ENCODE measurements at places on chromosomes 6 and 20.

DNA sequence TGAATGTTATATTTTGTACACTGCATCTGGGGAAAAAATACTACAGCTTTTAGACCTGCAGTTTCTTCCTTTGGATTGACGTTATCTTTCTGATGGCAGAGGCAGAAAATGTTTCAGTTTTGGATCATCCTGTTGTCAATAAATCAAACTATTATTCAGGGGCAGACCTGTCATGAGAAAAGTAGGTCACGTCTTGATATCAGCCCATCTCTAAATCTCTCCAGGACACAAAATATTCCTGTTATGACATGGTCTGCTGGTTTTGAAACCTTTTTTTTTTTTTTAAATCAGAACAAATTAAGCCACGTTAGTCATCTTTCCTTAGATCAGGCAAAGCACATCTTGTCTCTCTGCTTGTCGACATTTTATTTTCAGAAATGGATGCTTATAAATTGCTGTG lies 24.0 kb downstream of the IL20RA start:
- DNase-seq: no peak

GRCh38 chr6:7727086-7727945 lies 1.4 kb downstream of the BMP6 start:
- DNase-seq: peak; percentile 77

DNA sequence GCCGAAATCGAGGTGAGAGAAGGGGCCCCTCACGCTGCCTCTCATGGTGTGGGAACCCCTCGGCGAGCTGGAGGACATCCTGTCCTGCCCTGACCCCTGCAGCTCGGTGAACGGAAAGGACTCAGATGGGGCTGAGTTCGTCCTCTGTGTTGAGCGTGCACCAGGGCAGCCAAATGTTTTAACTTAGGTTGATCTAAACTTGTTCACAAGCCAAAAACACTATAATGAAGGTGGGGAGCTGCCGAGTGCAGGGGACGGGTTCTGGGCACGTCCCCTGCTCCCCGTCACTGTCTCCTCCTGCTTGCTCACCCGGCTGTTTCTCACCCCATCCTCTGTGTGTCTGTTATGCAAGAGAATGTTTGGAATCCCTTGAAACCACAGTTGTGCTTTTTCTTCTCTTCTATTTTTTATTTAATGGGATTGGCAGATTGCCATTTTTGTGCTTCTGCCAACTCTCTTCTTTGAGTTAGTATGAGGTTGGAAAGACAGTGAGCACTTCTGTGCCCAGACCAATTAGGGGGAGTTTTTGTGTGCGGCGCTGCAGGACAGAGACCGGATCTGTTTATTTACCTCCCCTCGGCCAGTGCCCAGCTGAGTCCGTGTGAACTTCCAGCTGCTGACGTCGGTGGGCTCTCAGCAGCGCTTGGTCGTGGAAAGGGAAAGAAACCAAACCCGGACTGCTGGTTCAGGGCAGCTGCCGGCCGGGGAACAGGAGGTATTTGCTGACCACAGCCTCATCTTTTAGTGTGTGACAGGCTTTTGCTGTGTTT lies 158.1 kb downstream of the DTNBP1 start:
- peak; percentile 76 for DNase-seq

DNA sequence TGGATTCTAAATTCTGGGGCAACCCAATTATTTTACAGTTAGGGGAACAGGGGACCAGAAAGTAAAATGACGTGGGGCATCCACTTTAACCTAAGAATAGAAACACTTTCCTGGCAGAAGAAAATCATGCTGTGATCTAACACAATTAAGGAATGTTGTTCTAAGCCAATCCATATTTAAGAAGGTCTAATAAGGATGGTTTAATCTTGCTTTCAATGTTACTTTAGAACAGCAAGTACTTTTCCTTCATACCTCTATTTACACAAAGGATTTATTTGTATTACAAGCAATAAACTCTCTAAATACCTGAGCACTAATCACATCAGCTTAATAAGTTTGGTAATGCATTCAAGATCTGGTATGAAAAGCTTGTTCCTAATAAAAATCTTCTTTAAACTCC lies 32.4 kb downstream of the SLC2A12 start:
- DNase-seq: no peak

GRCh38 chr6:9646342-9647070 lies 768.4 kb downstream of the TFAP2A start:
- no peak for DNase-seq

DNA sequence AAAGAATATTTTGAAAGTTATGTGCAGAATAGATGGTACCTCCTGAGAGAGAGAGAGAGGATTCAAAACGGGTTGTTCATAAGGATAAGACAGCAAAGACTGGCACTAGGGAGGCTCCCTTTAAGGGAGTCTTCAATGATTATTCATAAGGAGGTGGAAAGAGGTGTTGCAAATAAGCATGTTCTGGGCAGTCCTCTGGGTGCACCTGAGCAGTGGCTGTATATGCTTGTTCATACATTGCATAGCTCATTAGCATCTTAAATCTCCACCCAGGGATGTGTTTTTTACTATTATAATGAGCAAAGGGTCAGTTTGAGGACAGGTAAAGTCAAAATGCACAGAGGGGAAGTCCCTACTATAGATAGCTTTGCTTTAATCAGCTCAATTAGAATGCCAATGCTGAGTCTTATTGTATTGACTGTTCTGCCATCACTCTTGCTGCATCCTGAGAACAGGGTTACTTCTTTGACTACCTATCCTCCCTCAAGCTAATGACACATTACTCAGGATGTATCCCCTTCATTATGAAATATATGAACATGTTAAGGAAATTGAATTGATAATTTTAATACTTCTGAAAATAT lies 10.0 kb upstream of the SIRPG start:
- no peak for DNase-seq

All from spleen (tissue), 13 donors.